ENCODE measurements at places on chromosomes 11 and 22. TPM values are rescaled to one million over a fixed set of nuclear protein-coding genes. Genes with fewer than 3 reads are reported as not detected.

NRGN gene
- total RNA-seq = 5.7 TPM

PVALB gene
- not detected for total RNA-seq

OR8D4 gene
- not detected for total RNA-seq

CNGA4 gene
- total RNA-seq = 0.29 TPM

ARHGEF17 gene
- total RNA-seq = not detected

DNA sequence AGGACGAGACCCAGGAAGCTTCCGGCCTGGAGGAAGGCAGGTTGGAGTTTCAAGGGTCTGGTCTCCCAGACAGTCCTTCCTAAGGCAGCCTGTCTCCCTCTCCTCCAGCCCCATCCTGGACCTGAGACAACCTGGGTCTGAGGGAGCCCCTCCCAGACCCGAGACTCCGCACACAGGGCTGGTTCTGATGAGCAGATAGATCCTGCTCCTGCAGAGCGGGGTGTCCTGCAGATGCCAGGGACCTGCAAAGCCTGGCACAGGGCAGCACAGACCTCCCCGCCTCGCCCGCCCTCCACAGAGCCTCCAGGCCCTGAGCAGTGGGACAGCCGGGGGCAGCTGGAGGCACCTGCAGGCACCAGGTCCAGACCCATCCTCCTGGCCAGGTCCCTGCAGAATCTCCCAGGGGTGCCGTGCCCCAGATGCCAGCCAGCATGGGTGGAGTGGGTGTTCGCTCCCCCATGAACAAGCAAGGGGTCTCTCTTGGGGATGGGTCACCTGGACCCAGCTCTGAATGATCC is 7.8 kb downstream of the PIM3 start:
- peak; percentile 21 for DNase-seq

DNA sequence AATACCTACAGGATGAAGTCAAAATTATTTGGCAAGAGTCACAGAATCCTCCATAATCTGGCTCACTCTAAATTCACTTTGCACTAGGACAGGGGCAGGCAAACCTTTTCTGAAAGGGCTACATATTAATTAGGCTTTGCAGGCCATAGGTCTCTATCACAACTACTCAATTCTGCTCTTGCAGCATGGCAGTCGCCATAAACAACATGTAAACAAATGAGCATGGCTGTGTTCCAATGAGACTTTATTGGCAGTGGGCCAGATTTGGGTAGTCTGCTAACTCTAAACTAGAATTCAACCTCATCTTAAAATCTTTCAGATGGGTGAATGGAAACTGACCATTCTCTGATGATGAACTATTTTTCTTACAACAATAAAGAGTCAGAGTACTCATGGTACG is 5.8 kb downstream of the THRSP start:
- DNase-seq = no peak

DNA sequence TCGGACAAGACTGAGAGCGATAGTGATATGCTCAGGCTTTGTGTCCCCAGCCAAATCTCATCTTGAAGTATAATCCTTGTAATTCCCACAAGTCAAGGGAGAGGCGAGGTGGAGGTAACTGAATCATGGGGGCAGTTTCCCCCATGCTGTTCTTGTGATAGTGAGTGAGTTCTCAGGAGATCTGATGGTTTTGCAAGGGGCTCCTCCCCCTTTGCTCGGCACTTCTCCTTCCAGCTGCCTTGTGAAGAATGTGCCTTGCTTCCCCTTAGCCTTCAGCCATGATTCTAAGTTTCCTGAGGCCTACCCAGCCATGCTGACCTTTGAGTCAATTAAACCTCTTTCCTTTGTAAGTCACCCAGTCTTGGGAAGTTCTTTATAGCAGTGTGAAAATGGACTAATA is 7.5 kb upstream of the FOLR2 start:
- DNase-seq = no peak

Data from activated CD8-positive, alpha-beta T cell treated with anti-CD3 and anti-CD28 coated beads, Interleukin-2, amount 10 ng/mL, durations not matched to agents 7 days and 5 days (primary cell).